ENCODE measurements at places on chromosomes 2 and 18. TPM values are rescaled to one million over a fixed set of nuclear protein-coding genes. Genes with fewer than 3 reads are reported as not detected.

Gene CDH2
- total RNA-seq = 267 TPM

- DNase-seq = peak; percentile 74
Observed at GRCh38 chr2:100941646-100942240, 60.3 kb upstream of the RPL31 start.

DNA sequence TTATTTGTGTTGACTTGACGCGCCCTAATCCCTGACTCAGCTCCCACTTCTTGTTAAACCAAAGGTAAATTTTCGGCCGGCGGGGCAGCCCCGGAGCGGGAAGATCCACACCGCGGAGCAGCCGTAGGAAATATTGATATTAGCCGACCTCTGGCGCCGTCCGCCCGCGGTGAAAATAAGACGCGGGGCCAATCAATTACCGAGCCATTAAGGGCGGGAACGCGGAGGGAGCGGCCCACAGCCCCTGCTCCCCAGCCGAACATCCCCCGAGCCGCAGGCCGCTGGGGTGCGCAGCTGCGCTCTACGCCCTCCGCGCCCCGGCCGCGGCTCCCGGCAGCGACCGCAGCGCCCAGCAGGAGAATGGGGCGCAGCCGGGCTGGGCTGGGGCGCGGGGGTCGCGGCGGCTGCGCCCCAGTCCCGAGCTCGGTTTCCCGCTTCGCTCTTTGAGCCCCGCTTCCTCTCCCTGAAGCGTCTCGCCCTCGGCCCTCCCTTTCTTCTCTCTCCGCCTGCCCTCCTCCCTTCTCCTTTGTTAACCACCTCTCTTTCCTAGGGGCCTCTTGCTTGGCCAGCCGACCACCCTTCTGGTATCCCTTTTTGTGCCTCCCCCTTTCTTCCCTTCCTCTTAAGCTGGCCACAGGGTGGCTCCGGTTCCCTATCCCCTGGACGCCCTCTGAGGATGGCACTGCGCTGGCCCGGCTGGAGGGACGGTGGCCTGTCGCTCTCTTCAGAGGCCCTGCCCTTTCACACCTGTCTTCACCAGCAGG lies 40.9 kb downstream of the CELF4 start:
- no peak for DNase-seq

DNA sequence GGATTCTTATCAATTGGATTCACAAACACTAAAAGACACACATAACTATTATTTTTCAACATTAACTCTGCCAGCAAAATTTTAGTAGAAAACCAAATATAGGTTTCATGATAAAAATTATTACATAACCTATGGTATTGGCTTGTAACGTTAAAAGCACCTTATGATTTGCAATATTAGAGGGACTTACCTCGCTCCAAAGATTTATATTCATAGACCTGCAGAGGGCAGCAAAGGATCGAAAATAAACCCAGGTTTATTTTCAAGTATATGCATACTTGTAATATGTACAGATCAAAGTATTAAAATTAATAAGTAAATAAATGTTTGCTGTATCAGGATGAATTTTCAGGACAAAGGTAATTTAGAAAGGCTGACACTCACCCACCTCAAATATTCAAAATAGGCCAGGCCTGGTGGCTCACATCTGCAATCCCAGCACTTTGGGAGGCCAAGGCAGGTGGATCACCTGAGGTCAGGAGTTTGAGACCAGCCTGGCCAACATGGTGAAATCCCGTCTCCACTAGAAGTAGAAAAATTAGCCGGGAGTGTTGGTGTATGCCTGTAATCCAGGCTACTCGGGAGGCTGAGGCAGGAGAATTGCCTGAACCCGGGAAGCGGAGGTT lies 45.3 kb downstream of the LRPPRC start:
- DNase-seq = peak; percentile 45

Gene ALPG
- not detected for total RNA-seq

Gene STEAP3
- 3.8 TPM for total RNA-seq

Gene CFAP210
- total RNA-seq = not detected

DNA sequence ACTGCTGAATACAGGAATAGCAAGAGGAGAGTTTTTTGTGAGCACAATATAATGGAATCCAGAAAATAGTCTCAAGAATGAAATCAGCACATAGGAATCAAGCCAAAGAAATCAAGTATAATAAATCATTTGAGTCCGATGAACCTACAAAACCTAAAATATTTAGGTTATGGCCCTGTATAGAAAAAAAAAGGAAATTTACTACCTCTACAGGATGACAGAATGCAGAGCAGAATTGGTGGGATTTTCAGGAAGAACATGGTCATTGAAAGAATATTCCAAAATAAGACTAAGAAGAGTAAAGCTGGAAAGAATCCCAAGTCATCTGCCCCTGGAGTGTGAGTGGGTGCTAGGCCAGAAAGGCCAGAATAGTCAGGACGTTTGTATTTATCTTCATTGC lies 1041.2 kb upstream of the CDH2 start:
- DNase-seq = no peak

Gene ITGA6
- total RNA-seq = 28.3 TPM

Gene PLEK
- not detected for total RNA-seq

DNA sequence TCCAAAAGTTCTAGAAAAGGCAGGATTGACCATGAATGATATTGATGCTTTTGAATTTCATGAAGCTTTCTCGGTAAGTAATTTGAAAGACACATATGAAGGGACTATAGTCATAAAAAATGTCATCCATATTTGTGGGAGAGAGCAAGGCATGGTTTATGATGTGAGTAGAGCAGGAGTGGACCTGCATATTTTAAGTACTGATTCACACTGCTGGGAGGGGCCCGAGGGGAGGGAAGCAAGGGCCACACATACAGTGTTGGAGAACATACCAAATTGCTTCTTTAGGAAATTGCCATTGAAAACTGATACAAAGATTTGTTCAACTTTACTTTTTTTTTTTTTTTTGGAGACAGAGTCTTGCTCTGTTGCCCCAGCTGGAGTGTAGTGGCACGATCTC lies 39.4 kb downstream of the HADHB start:
- DNase-seq = peak; percentile 17

GRCh38 chr2:136242100-136242499 lies 124.2 kb upstream of the CXCR4 start:
- DNase-seq = no peak

- DNase-seq = no peak
Observed at GRCh38 chr2:441258-442022, 153.5 kb upstream of the ALKAL2 start.

DNA sequence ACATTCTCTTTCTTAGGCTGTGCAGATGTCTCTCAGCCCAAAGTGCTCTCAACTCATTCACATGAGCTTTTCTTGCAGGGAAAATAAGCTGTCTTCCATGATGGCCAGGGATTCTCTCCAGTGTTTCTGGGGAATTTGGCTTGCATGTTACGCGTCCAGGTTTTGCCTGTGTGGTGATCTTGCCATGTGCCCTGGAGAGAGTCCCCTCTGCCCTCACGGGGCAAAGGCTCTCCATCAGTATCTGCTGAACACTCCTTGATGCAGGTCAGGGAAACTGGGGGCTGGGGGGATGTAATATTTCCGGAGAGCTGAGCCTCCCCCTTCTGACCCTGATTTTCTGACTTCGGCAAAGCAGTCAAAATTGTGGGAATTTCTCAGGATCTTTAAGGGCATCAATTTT lies 87.6 kb downstream of the ACKR3 start:
- DNase-seq = no peak

- DNase-seq = no peak
Observed at GRCh38 chr2:74749432-74749831, 84.5 kb upstream of the HK2 start.

DNA sequence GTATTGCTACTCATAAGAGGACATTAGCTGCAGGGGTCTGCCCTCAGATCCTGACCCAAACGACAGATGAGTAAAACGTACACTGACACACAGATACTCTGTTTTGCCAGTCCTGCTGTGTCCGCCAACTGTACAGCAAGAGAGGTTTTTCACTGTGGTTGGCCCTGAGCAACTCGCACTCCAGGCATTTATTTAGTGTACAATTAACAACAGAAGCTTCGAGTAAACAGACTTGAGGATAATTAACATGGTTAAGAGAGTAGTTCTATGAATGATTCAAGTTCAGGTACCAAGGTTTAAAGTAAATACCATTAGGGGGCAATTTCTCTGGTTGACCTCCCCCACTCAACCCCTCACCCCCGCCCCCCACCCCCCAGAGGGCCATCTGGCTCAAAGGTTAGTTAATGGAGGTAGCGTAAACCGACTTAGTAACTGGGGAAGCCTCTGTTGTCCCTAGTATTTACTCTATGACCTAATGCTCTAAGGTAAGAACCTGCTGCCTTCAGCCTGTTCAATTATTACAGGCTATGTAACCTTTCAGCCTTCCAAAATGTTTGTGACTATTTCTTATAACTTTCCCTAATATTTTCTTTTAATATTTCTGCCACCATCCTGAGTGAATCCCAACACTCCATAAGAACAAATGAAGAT lies 103.9 kb upstream of the XIRP2 start:
- no peak for DNase-seq

Gene REG1A
- total RNA-seq = not detected

DNA sequence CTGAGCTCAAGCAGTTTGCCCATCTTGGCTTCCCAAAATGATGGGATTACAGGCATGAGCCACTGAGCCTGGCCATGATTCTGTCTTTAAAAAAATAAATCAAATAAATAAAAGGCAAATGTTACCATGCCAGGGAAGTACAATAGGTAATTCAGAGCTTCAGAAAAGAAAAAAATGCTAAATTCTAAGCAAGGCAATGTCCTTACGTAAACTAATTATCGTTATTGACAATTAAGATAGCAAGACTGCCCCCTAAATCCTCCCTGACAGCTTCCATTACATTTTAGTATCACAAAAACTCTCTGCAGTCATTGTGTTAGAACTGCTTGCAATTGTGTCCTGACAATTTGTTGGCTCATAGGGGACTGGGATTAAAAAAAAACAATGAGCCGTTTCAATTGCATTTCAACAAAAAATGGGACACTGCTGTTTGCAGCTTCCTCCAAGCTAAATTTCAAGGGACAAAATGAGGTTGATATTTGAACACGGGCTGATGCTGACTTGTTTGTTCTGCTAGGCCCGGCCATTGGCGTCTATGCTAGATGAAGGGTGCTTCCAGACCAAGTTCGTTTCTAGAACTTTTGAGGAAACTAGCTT lies 88.9 kb downstream of the MOGAT1 start:
- no peak for DNase-seq

- DNase-seq = no peak
Observed at GRCh38 chr18:36697905-36698304, 130.9 kb downstream of the TPGS2 start.

DNA sequence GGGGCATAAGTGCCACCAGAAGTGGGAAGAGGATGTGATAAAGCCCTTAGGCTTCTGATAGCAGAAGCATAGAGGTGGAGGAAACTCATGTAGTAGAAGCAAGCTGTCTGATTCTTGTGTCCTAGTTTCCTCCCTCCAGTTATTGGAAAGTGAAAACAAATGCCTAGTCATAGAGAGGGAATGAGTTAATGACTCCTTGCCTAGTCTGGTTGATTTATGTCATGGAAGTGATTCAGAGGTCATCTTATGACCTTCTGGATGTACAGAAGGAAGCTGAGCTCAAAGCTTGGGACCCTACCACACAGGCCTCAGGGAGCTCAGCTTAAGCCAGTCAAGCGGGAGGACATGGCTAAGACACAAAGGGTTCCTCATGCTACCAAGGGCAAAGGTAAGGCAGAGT lies 232.2 kb downstream of the THSD7B start:
- no peak for DNase-seq

- peak; percentile 21 for DNase-seq
Observed at GRCh38 chr2:228675646-228676045, 494.2 kb upstream of the SPHKAP start.

- no peak for DNase-seq
Observed at GRCh38 chr18:31877900-31878299, 65.0 kb downstream of the TRAPPC8 start.

Gene CCDC74A
- total RNA-seq = 20.6 TPM

Gene NT5DC4
- not detected for total RNA-seq
